ENCODE measurements at places on chromosomes 4 and X.

GRCh38 chr4:52995360-52996030, 133.4 kb downstream of the RASL11B start:
- no peak for DNase-seq

DNA sequence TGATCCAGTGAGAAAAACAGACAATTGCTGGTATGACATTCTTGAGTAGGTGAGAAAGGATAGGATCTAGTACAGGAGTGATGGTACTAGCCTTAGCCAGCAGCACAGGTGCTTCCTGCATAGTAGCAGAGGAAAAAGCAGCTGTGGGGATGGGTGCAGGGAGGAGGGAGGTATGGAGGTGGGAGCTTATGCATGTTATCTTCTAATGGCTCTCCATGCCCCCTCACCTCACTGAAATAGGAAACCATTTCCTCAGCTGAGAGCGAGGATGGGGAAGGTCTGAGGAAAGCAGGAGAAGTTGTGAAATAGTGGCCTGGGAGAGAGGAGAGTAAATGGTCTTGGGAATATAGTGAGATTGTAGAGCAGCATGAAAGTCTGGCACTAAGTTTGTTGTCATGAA, 136.3 kb downstream of the TMEM164 start:
- DNase-seq, result no peak

- no peak for DNase-seq
These were observed 3.1 kb upstream of the CDK16 start for GRCh38 chrX:47215291-47215900.

GRCh38 chrX:15881381-15881897, 26.8 kb upstream of the AP1S2 start:
- no peak for DNase-seq

GRCh38 chr4:52961666-52962412, 99.7 kb downstream of the RASL11B start:
- no peak for DNase-seq

DNA sequence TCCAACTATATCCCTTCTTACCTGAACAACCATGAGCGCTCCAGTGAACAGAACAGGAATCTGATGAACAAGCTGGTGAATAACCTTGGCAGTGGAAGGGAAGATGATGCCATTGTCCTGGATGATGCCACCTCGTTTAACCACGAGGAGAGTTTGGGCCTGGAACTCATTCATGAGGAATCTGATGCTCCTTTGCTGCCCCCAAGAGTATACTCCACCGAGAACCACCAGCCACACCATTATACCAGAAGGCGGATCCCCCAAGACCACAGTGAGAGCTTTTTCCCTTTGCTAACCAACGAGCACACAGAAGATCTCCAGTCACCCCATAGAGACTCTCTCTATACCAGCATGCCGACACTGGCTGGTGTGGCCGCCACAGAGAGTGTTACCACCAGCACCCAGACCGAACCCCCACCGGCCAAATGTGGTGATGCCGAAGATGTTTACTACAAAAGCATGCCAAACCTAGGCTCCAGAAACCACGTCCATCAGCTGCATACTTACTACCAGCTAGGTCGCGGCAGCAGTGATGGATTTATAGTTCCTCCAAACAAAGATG, 870.2 kb downstream of the ADGRL3 start:
- no peak for DNase-seq

GRCh38 chrX:109635146-109635545, 10.2 kb upstream of the KCNE5 start:
- no peak for DNase-seq
